ENCODE measurements at places on chromosomes 7 and 10.

DNA sequence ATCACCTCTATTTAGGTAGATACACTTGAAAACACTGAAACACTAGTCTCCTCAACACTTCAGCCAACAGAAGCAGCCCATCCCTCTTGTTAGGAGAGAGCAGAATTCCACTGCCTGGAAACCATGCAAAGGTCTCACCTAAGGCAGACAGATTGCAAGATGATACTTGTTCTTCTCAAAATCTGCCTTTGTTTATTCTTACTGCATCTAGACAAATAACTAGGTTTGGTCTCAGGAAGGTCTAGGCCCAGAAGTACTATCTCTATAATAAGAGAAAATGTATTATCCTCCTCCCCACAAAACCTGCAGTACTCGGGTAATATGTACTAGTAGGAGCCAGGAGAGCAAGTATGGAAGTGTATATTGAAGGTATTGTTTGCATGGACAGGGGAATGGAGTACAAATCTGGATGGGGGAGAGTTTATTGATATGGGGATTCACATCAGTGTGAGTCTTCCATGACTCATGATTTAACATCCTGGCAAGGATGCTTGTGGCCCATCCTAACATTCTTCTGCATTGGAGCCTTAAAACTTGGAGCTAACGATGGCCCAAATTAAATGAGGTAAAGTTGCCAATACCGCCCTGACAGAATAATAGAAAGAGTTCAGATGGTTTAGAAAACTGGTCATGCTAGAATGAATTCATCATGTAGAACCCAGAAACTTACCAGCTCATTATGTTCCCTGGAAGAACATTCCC is 109.2 kb downstream of the EPC1 start:
- no peak overlapping the region for H3K4me3 ChIP-seq
- peak; percentile 76 for DNase-seq
- no peaks in the 10 kb centered on the region for H3K27me3 ChIP-seq
- H3K4me1 ChIP-seq, result peaks cover 42% of the 10 kb centered on the region
- no peaks in the 10 kb centered on the region for H3K36me3 ChIP-seq

- H3K27ac ChIP-seq, result no peak overlapping the region
- no peaks in the 10 kb centered on the region for H3K36me3 ChIP-seq
- no peaks in the 10 kb centered on the region for H3K27me3 ChIP-seq
- no peak for DNase-seq
- peaks cover 39% of the 10 kb centered on the region for H3K4me1 ChIP-seq
- H3K4me3 ChIP-seq, result no peak overlapping the region
Measured at GRCh38 chr7:44729949-44730590, 18.6 kb upstream of the ZMIZ2 start.

DNA sequence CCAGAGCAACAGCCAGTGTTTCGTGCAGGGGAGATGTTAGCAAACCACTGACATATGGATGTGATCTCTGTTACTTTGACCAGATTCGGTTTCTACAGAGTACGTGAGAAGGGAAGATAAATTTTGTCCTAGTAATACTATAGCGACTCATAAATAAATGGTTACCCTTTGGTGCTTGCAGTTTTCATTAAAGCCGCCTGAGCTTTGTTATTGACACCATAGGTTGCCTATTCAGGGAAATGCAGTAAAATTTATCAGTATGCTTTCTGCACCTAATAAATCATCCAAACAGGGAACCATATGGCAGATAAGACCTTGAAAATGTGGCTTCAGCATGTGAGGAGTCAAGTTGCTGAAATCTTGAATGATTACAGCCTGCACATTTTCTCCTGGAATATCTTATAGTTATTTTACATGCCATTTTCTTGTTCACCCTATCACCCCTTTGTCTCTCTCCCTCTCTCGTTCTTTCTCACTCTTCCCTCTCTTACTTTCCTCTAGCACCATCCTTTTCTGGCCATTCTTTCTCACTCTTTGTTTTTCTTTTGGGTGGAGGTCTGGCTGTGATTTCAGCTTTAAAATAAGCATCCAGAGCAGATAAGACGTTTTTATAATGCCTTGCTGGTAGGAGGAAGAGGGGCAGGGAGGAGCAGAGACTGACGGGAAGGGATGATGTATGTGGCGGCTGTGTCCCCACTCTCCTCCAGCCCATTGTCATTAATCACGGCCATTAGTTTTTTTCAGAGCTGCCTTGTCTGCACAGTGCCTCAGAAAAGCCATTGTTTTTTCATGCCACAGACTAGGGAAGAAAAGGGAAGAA is 182.5 kb downstream of the LRMDA start:
- no peak overlapping the region for H3K27ac ChIP-seq
- no peak overlapping the region for H3K4me3 ChIP-seq
- peak; percentile 4 for DNase-seq
- no peaks in the 10 kb centered on the region for H3K36me3 ChIP-seq
- H3K4me1 ChIP-seq, result no peaks in the 10 kb centered on the region

DNA sequence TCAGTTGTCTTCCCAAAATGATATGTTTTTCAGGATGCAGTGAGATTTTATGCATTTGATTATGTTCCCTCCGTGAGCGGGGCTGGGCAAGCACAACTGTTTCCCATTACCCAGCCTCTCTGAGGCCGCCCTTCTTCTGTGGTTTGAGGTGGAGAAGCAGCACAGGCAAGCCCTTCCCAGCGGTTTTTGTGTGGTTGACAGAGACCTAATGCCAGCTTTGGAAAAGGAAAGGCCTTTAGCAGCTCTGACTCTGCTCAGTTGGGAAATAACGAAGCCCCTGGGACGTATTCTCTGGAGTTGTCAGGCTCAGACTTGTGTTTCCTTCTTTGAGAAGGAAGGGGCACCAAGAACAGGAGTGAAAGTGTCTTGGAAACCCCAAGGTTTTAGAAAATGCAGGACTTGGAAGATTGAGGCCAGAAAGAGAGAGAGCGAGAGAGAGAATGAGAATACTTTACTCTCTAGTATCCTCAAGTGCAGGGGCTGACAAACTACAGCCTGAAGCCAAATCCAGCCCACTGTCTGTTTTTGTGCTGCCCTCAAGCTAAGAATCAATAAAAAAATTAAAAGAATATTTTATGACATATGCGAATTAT is 20.6 kb upstream of the PDCD4 start:
- no peaks in the 10 kb centered on the region for H3K36me3 ChIP-seq
- no peaks in the 10 kb centered on the region for H3K27me3 ChIP-seq
- peaks cover 5% of the 10 kb centered on the region for H3K4me1 ChIP-seq
- no peak overlapping the region for H3K4me3 ChIP-seq
- DNase-seq, result peak; percentile 56

- H3K4me1 ChIP-seq, result peaks cover 17% of the 10 kb centered on the region
- H3K4me3 ChIP-seq, result no peak overlapping the region
- H3K27me3 ChIP-seq, result no peaks in the 10 kb centered on the region
- DNase-seq, result peak; percentile 73
- H3K36me3 ChIP-seq, result no peaks in the 10 kb centered on the region
Measured at GRCh38 chr7:90262438-90262837, 17.5 kb downstream of the CFAP69 start.

GRCh38 chr10:110994406-110995086 is 75.1 kb downstream of the SHOC2 start:
- H3K27me3 ChIP-seq, result no peaks in the 10 kb centered on the region
- no peak for DNase-seq
- H3K4me1 ChIP-seq, result peaks cover 38% of the 10 kb centered on the region

- no peaks in the 10 kb centered on the region for H3K36me3 ChIP-seq
- no peak for DNase-seq
- H3K4me1 ChIP-seq, result no peaks in the 10 kb centered on the region
Measured at GRCh38 chr7:95976369-95977060, 204.2 kb downstream of the DYNC1I1 start.

GRCh38 chr7:30225863-30226613 is 58.4 kb upstream of the ZNRF2 start:
- H3K36me3 ChIP-seq, result no peaks in the 10 kb centered on the region
- peak; percentile 53 for DNase-seq
- H3K4me1 ChIP-seq, result peaks cover 24% of the 10 kb centered on the region
- no peak overlapping the region for H3K27ac ChIP-seq

DNA sequence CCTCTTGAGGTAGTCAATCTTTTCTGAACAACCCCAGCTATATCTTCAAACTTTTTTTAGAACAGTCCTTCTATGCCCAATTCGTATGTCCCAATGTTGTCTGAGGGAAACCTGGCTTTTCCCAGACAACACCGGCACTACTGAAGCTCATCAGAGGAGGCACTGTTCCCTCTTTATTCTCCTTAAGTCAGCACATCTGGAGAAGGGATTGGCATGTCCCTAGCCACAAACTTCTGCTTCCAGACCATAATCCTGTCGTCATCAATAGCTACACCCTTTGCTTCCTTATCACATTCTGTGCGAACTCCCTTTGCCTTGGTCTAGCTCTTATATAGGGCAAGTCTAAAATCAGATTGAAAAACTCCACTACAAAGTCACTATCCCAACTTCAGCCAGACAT is 22.9 kb downstream of the PON3 start:
- no peaks in the 10 kb centered on the region for H3K27me3 ChIP-seq
- no peaks in the 10 kb centered on the region for H3K36me3 ChIP-seq
- no peak overlapping the region for H3K4me3 ChIP-seq
- 0 out of 2 replicates have a peak, but pooled peaks cover 5% of the 10 kb centered on the region for H3K4me1 ChIP-seq
- DNase-seq, result no peak
- no peak overlapping the region for H3K27ac ChIP-seq

- H3K27me3 ChIP-seq, result no peaks in the 10 kb centered on the region
- H3K4me1 ChIP-seq, result no peaks in the 10 kb centered on the region
- H3K36me3 ChIP-seq, result no peaks in the 10 kb centered on the region
- no peak overlapping the region for H3K27ac ChIP-seq
- no peak overlapping the region for H3K4me3 ChIP-seq
Measured at GRCh38 chr7:51705701-51706100, 389.1 kb upstream of the COBL start.

- peak overlapping the region; percentile 28 for H3K4me3 ChIP-seq
- H3K4me1 ChIP-seq, result peaks cover 32% of the 10 kb centered on the region
- no peaks in the 10 kb centered on the region for H3K27me3 ChIP-seq
- no peaks in the 10 kb centered on the region for H3K36me3 ChIP-seq
- peak; percentile 78 for DNase-seq
Measured at GRCh38 chr10:44724415-44725174, 186.5 kb upstream of the TMEM72 start.

DNA sequence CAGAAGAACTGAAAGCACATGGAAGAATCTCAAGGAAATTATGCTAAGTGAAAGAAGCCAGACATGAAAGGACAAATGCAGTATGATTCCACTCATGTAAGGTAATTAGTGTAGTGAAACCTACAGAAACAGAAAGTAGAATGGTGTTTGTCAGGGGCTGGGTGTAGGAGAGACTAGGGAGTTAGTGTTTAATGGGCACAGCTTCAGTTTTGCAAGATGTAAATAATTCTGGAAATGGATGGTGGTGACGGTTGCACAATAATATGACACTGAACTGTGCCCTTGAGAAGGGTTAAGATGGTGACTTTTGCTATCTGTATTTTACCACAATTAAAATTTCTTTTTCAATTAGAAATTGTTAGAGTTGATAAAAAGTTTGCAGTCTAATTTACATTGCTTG is 157.3 kb upstream of the ADCY1 start:
- no peak for DNase-seq
- H3K4me1 ChIP-seq, result no peaks in the 10 kb centered on the region
- H3K4me3 ChIP-seq, result no peak overlapping the region
- peaks cover 9% of the 10 kb centered on the region for H3K27me3 ChIP-seq

GRCh38 chr7:37062560-37062859 is 338.2 kb upstream of the AOAH start:
- no peaks in the 10 kb centered on the region for H3K36me3 ChIP-seq
- DNase-seq, result no peak
- no peak overlapping the region for H3K27ac ChIP-seq
- H3K4me1 ChIP-seq, result no peaks in the 10 kb centered on the region
- H3K4me3 ChIP-seq, result no peak overlapping the region
- no peaks in the 10 kb centered on the region for H3K27me3 ChIP-seq

GRCh38 chr7:2354939-2355704 is 495 bp downstream of the EIF3B start:
- peak overlapping the region; percentile 92 for H3K4me3 ChIP-seq
- peak; percentile 52 for DNase-seq
- no peaks in the 10 kb centered on the region for H3K27me3 ChIP-seq

GRCh38 chr10:22713853-22714478 is 412 bp downstream of the PIP4K2A start:
- no peaks in the 10 kb centered on the region for H3K36me3 ChIP-seq

GRCh38 chr7:43674559-43675436 is 54.5 kb downstream of the COA1 start:
- 0 out of 2 replicates have a peak overlapping the region, but pooled peaks have one; percentile 9 for H3K4me3 ChIP-seq
- H3K27ac ChIP-seq, result peak overlapping the region; percentile 81
- no peaks in the 10 kb centered on the region for H3K27me3 ChIP-seq
- H3K4me1 ChIP-seq, result peaks cover 18% of the 10 kb centered on the region
- H3K36me3 ChIP-seq, result no peaks in the 10 kb centered on the region
- DNase-seq, result peak; percentile 93

- H3K4me3 ChIP-seq, result no peak overlapping the region
- no peak overlapping the region for H3K27ac ChIP-seq
- no peaks in the 10 kb centered on the region for H3K27me3 ChIP-seq
- no peak for DNase-seq
- H3K36me3 ChIP-seq, result no peaks in the 10 kb centered on the region
Measured at GRCh38 chr10:15172306-15172840, 3.9 kb upstream of the NMT2 start.

GRCh38 chr7:8208816-8209215 is 53.2 kb downstream of the ICA1 start:
- H3K27me3 ChIP-seq, result peaks cover 4% of the 10 kb centered on the region
- no peak for DNase-seq
- H3K36me3 ChIP-seq, result no peaks in the 10 kb centered on the region
- H3K4me3 ChIP-seq, result no peak overlapping the region

DNA sequence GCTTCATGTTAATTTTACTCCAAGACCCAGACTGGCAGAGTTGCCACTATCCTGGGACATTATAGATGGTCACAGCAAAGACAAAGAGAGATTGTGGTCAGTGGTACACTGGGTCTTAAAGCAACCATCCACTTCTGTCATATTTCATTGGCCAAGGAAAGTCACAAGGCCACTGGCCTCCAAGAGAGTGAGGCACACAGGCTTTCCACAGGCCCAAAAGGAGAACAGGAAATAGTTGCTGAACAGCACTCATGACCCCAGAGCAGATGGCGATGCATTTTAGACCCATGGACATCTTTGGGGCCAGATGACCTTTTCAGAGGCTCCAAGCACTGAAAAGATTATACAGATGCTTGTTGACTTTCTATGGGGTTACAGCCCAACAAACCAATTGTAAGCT is 97.4 kb downstream of the ARID5B start:
- H3K27me3 ChIP-seq, result no peaks in the 10 kb centered on the region
- no peaks in the 10 kb centered on the region for H3K36me3 ChIP-seq
- H3K4me3 ChIP-seq, result no peak overlapping the region

DNA sequence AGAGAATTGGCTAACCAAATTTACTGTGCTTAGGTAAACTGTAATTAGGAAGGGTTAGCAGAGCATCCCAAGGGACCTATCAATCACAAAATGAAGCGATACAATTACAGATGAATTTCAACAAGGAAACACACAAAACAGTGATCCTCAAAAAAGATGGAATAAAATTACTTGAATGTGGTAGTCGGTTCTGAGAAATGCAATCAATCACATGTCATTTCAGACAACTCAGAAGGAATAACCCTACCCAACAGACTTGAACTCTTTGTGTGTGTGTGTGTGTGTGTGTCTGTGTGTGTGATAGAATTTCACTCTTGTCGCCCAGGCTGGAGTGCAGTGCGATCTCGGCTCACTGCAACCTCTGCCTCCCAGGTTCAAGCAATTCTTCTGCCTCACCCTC is 43.5 kb downstream of the ST8SIA6 start:
- H3K4me3 ChIP-seq, result no peak overlapping the region
- no peak for DNase-seq
- H3K4me1 ChIP-seq, result no peaks in the 10 kb centered on the region
- no peaks in the 10 kb centered on the region for H3K36me3 ChIP-seq
- H3K27me3 ChIP-seq, result peaks cover 10% of the 10 kb centered on the region

GRCh38 chr10:12847361-12847975 is 154.0 kb downstream of the CCDC3 start:
- H3K4me1 ChIP-seq, result peaks cover 10% of the 10 kb centered on the region
- no peak overlapping the region for H3K4me3 ChIP-seq
- no peaks in the 10 kb centered on the region for H3K27me3 ChIP-seq
- no peaks in the 10 kb centered on the region for H3K36me3 ChIP-seq
- no peak for DNase-seq
- H3K27ac ChIP-seq, result no peak overlapping the region

Measured in GM23248 (cell line).